Naive thymus-derived CD4-positive, alpha-beta T cell (primary cell): ENCODE measurements at places on chromosomes 1 and 21. TPM values are rescaled to one million over a fixed set of nuclear protein-coding genes. Genes with fewer than 3 reads are reported as not detected.

DNA sequence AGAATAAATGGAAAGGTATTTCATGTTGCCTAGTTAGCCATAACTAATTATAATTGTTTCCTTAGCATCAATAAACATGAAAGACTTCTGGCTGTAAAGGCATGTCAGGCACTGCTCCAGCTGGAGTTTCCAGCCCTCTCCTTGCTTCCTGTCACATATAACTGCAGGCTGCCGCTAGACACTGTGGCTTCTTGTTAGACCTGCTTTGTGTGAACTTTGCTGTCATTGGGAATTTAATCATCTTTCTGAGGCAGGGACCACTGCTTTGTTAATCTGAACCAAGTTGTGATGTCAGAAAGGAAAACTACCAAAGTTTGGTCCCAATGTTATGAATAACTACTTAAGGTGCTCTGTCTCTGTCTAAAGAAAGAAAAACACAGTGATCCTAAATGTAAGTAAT lies 90.3 kb upstream of the DUSP10 start:
- no peak overlapping the region for H3K4me3 ChIP-seq
- H3K27ac ChIP-seq, result no peak overlapping the region
- H3K36me3 ChIP-seq, result no peaks in the 10 kb centered on the region
- no peaks in the 10 kb centered on the region for H3K27me3 ChIP-seq

GRCh38 chr1:8870103-8870502 lies 8.4 kb downstream of the ENO1 start:
- DNase-seq, result no peak
- no peak overlapping the region for H3K27ac ChIP-seq
- peaks cover 27% of the 10 kb centered on the region for H3K4me1 ChIP-seq
- H3K4me3 ChIP-seq, result no peak overlapping the region

DNA sequence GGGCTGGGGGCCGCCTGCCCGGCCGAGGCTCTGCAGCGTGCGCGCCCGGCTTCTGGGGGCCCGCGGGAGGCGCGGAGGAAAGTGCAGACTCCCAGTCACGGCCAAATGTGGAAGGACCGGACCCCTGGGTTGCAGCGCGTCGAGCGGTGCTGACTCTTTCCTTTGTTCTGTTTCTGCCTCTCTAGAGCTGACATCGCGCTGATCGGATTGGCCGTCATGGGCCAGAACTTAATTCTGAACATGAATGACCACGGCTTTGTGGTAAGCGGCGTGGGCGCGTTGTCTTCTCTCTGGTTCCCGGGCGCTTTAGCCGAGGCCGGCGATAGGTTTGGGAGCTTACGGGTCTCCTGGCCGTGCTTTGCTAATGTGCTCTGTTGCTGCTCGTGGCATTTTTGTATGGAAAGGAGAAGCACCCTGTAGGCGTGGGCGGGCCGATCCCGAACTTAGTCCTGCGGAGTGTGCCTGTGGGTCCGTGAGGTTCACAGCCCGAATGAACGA lies 629 bp downstream of the PGD start:
- H3K4me3 ChIP-seq, result peak overlapping the region; percentile 95
- H3K27ac ChIP-seq, result peak overlapping the region; percentile 86

The IL19 gene
- total RNA-seq, result not detected

The CSTB gene
- total RNA-seq, result 36.6 TPM

GRCh38 chr1:39822146-39822545 lies 33.5 kb upstream of the BMP8B start:
- H3K27me3 ChIP-seq, result peaks cover 2% of the 10 kb centered on the region
- no peak for DNase-seq
- no peak overlapping the region for H3K4me3 ChIP-seq
- H3K4me1 ChIP-seq, result no peaks in the 10 kb centered on the region
- no peak overlapping the region for H3K27ac ChIP-seq
- no peaks in the 10 kb centered on the region for H3K36me3 ChIP-seq
